Transverse colon (tissue), 4 donors: ENCODE measurements at places on chromosomes 1 and 21.

DNA sequence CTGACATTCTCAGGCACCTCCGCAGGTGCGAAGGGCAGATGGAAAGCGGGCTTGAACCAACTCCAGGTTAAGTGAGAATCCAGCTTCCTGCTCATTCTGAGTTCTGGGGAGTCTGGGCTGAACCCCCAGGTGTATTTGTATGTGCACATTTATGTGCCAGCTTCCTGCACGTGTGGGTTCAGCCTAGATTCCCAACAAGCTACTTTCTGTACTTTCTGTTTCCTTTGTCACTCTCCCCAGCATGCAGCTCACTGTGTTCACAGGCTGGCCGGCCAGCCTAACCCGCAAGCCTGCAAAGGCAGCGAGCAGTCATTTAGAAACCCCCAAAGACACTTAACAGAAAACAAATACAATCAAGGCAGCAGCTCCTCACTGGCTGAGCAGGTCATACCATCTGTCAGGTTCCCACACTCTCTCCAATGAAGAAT is 1.3 kb upstream of the IL19 start:
- no peaks in the 10 kb centered on the region for H3K27me3 ChIP-seq
- H3K4me1 ChIP-seq: no peaks in the 10 kb centered on the region
- DNase-seq: peak; percentile 35
- H3K27ac ChIP-seq: no peak overlapping the region

DNA sequence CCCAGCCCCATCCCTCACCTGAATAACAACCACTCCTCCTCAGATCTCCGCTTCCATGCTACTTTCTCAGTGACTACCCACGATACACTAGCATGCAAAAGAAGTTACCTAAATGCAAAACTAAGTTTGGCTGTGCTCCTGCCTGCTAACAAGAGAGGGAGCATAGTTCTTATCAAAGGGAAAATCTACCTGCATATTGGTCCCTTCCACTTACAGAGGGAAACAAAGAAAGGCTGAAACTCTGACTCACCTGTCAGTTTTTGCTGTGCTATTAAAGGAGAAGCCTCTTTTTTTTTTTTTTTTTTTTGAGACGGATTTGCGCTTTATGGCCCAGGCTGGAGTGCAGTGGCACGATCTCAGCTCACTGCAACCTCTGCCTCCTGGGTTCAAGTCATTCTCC is 43.8 kb upstream of the RAVER2 start:
- no peaks in the 10 kb centered on the region for H3K27me3 ChIP-seq
- no peak overlapping the region for H3K27ac ChIP-seq
- no peaks in the 10 kb centered on the region for H3K4me1 ChIP-seq
- H3K4me3 ChIP-seq: no peak overlapping the region
- DNase-seq: no peak

DNA sequence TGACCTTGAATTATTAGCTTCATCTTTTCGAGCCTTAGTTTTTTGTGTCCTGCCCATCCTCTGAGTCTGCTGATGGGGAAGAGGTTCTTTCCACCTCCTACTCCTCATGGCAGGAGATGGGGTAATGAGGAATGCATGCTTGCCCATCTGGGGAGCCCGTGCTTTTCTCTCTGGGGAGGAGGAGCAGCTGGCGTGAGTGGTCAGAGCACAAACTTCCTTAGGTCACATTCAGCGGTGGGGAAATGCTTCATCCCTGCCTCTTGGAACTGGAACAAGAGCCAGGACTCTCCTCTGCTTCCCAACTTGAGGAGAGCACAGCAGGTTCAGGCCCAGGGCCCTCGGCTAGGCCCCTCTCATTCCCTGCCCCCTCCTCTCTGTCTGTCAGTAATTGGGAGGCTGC is 155.0 kb downstream of the PCNX2 start:
- H3K27ac ChIP-seq: no peak overlapping the region
- no peaks in the 10 kb centered on the region for H3K4me1 ChIP-seq
- no peaks in the 10 kb centered on the region for H3K27me3 ChIP-seq
- no peaks in the 10 kb centered on the region for H3K36me3 ChIP-seq
- DNase-seq: no peak
- no peak overlapping the region for H3K4me3 ChIP-seq

- no peaks in the 10 kb centered on the region for H3K36me3 ChIP-seq
- H3K27me3 ChIP-seq: no peaks in the 10 kb centered on the region
- peak; percentile 83 for DNase-seq
- H3K4me3 ChIP-seq: no peak overlapping the region
- peaks cover 49% of the 10 kb centered on the region for H3K4me1 ChIP-seq
- peak overlapping the region; percentile 31 for H3K27ac ChIP-seq
Observed at GRCh38 chr1:109499661-109500536, 6.0 kb downstream of the CYB561D1 start.

- H3K4me3 ChIP-seq: no peak overlapping the region
- no peak overlapping the region for H3K27ac ChIP-seq
- no peaks in the 10 kb centered on the region for H3K36me3 ChIP-seq
- H3K27me3 ChIP-seq: no peaks in the 10 kb centered on the region
Observed at GRCh38 chr1:235295902-235296350, 32.1 kb downstream of the ARID4B start.
